ENCODE measurements at places on chromosomes 12 and 14. TPM values are rescaled to one million over a fixed set of nuclear protein-coding genes. Genes with fewer than 3 reads are reported as not detected.

DNA sequence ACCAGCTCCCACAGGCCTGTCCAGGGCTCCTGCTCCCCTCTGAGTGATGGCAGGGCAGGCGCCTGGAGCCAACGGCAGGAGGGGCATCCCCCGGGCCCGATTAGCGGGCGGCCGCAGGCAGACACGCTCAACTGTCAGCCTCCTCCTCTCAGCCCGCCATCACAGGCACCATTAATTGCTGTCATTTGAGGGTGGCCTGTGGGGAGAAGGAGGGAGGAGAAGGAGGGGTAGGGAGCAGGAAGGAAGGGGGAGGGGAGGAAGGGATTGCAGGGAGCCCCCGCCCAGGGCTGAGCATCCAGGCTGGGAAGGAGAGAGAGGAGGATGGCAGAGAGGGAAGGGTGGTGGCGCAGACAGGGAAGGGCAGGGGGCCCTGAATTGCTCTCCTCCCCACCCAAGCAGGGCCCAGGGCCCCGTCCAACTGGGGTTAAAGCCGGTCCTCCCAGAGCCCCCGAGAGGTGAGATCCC, 36.1 kb downstream of the NCOR2 start:
- DNase-seq = no peak

DNA sequence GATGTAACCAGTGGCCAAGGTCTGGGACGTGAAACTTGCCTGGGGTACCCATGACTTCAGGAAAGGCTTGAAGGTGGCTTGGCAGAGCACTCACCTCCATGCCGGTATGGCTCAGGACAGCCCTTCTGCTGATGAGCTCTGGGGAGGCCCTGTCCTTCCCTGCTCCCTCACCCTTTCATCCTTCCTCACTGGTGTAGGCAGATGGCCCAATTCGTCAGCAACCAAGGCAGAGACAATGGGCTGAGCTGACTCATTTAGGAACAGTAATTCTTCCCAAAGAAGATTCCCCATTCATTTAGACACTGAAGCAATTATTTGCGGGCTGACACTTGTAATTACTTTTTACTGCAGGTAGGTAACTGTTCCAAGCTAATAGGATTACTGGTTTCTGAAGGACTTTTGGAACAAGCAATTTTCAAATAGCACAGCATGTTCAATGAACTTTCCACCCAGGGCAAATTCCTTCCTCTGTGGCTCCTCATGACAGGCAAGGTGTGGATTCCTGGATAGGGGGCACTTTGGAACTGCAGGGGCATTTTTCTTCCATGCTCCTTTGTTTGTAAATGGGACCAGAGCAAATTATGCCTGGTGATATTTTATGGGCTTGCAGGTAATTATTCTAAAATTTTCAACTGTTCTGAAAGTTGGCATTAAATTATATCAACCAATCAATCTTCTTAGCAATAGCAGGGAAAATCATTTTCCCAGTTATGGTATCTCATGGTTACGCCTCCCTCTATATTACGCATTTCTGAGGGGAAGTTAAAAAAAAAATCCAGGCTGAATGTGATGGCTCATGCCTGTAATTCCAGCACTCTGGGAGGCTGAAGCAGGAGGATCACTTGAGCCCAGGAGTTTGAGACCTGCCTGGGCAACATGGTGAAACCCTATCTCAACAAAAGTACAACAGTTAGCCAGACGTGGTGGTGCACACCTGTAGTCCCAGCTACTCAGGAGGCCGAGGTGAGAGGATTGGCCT, 24.1 kb upstream of the NRDE2 start:
- DNase-seq = no peak

Gene CLEC9A
- total RNA-seq = not detected

Gene RNFT2
- total RNA-seq = 5.9 TPM

Gene GDF3
- not detected for total RNA-seq
